ENCODE measurements at places on chromosomes 4 and X.
A peak's percentile ranks its signal among the peaks of the same experiment; 100 is the strongest.

GRCh38 chr4:41963105-41963504 is 18.5 kb upstream of the DCAF4L1 start:
- DNase-seq = peak; percentile 19

DNA sequence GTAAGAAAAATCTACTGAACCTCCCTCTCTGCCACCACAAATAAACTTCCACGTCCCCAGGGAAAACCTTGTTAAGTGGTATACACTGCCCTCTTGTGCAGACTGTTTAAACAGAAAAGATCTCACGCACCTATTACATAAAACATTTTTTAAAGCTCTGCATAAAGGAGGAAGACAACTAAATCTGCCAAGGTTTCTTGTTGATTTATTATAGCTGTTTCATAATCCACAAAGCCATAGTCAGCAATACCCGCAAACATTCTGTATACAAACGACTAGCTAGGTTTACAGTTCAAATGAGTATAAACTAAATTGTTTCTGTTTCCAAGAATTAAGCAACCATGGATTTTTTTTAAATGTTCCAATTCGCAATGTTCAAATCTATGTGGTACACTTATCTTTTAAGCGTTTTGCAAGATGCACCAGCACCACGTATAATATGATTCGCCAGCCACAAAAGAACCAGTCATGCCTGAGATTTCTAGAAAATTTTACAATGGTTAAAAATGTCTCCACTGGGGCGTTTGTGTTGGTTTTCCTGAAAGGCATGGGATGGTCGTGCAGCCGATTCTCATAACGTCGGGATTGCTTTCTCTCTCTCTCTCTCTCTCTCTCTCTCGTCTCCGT is 164.6 kb downstream of the PRKX start:
- peak; percentile 77 for DNase-seq

- no peak for DNase-seq
These were observed 161.6 kb downstream of the NPNT start for GRCh38 chr4:106056914-106057313.

- DNase-seq = no peak
These were observed 203.5 kb upstream of the ITM2A start for GRCh38 chrX:79570524-79571240.

DNA sequence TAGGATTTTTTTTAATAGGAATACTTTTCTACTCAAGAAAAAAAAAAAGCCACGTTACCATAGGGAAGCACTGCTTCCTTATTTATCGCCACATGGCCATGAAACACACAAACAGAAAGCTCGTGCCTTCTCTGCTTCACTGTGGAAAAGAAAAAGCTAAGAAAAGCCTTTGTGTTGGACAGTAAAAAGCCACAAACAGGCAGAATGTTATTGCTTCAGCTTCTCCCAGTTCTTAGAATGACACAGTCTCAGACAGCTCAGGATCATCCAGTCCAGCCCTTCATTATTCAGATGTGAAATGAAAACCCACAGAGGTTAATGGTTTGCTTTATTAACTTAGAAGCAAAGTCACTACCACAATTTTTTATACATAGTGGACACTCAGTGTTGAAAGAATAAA is 181.6 kb upstream of the NOCT start:
- DNase-seq = no peak

GRCh38 chrX:152444338-152444737 is 6.8 kb downstream of the GABRA3 start:
- no peak for DNase-seq

DNA sequence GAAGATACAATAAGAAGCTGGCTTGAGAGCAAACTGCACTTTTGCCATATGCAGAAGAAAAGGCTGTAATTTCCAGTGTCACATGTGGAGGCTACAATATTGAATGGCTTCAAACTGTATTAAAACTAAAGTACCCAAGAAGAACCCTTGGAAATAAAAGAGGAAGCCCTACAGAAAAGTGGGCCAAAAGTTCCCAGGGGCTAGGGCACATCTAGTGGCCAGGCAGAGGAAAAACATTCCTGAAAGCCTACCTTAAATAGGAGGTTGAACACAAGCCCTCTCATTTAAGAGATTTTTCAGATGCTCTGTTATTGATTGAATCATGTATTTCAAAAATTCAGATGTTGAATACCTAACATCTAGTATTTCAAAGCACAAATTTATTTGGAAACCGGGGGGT is 40.6 kb upstream of the PRDX4 start:
- no peak for DNase-seq

GRCh38 chr4:186724864-186725468 is 1.3 kb upstream of the FAT1 start:
- DNase-seq = peak; percentile 28

GRCh38 chr4:28481565-28481964 is 1620.9 kb downstream of the STIM2 start:
- DNase-seq = no peak

DNA sequence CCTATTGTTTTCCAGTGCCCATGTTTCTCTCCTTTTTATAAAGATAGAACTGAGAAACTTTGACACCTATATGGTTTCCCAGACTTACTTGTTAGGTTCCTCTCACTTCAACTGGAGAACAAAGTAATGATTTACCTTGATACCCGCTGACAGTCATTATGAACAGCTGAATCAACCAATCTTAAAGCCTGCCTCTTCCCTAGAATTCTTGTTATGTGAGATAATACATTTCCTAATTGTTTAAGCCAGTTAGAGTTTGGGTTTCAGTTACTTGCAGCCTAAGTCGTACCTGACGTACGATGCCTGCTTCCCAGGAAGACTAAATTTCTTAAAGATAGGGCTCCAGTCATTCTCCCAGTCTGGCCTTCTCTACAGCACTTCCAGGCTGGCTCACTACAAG is 97.3 kb downstream of the SHROOM4 start:
- DNase-seq = no peak

DNA sequence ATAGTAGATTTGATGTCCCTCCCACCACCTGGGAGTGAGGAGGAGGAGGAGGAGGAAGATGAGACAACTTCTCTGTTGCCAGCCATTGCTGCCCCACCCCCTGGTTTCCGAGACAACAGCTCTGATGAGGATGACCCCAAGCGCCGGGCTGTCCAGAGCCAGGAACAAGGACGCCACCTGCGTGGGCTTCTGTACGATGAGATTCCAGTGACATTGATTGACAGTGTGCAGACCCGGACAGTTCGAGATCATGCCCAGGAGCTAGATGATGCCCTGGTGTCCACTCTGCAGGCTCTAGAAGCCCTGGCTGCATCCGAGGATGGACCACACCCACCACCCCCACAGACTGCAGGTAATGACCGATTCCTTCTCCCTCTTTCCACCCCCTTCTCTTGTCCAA is 30.5 kb upstream of the PRPS1 start:
- DNase-seq = no peak

DNA sequence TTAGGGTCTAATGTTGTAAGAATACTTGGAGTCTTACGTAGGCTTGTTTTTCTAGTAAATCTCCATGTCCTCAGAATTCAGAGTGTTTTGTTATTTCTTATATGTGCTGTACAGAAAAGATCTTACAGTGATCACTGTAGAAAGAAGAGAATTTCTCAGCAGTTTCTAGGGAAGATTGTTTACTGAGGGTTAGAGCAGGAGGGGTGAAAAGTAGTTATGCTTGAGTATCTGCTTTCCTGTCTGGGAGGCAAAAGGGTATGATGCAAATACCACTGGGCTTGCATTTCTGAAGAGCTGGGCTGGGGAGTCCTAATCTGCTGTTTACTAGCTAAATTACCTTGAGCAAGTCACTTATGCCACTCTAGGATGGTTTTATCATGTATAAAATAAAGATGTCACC is 78.2 kb downstream of the BEND4 start:
- DNase-seq = no peak

- DNase-seq = peak; percentile 76
These were observed 56.9 kb upstream of the TADA2B start for GRCh38 chr4:6986072-6986780.

DNA sequence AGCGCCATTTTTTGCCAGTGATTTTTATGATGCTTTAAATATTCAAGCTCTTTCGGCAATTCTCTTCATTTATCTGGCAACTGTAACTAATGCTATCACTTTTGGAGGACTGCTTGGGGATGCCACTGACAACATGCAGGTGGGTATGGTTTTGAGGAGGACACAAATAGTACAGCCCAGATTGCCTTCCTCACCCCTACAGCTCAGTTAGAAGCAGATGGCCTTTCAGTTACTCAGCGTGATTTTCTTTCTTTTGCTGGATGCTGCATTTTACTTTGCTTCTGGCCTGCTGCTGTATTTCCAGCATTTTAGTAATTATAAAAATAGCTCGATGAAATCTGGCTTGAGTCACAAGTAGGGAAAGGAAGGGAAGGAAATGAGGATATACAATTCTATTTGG is 114.7 kb downstream of the SLC4A4 start:
- no peak for DNase-seq

DNA sequence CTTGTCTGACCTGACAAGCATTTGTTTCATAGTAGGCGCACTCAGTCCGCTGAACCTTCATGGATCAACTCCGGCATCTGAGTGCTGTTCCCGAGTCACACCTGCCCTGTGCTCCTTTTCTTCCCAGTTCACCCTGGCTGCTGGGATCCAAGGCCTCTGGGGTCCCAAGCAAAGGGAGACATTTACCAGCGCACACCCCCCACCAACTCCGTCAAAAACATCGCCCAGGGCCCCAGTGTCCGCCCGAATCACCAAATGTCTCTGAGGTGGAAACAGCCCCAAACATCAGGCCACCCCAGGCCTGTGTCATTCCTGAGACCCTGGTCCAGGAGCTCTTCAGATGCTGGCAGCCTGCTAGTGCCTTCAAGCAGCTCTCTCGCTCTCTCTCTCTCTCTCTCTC is 5.1 kb downstream of the BLOC1S4 start:
- no peak for DNase-seq

DNA sequence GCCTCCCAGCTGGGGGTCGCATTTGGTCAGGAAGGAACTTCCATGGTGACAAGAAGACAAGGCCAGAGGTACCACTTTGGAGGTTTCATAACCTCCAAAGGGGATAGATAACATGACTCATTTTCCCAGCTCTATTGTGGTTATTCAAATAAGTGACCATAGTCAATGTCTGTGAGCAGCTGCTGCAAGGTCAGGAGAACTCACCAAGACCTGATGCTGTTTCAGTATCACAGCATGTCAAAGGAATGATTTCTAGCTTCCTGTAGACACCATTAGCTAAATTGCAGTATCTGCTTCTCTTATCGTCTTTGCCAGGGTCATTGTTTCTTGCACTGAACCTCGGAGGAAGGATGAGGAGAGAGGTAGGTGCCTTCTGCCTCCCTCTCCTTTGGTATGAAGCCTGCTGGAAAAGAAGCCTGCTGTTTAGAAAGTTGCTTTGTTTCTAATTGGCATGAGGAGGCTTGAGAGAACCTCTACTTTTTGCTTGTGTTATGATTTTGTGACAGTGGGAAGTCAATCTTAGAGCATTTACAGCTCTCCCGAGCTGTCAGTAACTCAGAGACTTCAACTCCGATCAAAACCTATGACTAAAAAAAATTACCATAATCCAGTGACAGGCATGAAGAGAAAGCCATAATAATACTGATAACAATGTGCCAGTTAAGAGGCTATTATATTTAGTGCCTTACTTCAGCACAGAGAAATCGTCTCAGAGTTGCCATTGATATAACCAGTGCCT is 38.0 kb upstream of the GATB start:
- peak; percentile 75 for DNase-seq

DNA sequence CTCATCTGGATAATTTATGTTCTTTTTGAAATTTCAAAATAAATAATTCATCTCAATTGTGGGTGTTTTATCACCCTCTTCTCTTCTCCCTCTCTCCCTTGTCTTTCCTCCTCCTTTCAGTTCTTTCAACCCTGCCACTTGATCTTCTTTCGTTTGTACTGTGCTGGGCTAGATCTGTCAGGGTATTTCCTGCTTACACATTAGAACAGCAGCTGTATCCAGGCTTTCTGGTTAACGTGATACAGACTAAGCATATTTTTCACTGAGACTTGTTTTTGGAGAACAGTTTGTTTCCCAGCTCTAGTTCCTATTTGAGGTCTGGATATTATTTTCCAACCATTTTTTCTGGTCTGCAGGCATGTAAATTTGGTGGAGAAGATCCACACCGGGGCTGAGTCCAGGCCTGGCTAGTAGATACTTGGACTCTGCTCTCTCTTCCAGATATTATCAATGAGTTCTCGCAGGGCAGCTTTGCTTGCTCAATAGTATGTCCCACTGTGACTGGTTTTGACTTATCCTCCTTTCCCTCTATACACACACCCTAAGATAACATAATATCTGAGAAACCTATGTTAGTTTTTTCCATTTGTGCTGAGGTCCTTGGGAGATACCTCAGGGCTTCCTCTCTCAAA is 1310.7 kb upstream of the TENM3 start:
- DNase-seq = no peak

- peak; percentile 15 for DNase-seq
These were observed 60.1 kb downstream of the TSC22D3 start for GRCh38 chrX:107715331-107716117.

GRCh38 chr4:71011451-71011850 is 18.0 kb downstream of the DCK start:
- no peak for DNase-seq

GRCh38 chr4:89212666-89213381 is 94.8 kb downstream of the GPRIN3 start:
- peak; percentile 35 for DNase-seq

DNA sequence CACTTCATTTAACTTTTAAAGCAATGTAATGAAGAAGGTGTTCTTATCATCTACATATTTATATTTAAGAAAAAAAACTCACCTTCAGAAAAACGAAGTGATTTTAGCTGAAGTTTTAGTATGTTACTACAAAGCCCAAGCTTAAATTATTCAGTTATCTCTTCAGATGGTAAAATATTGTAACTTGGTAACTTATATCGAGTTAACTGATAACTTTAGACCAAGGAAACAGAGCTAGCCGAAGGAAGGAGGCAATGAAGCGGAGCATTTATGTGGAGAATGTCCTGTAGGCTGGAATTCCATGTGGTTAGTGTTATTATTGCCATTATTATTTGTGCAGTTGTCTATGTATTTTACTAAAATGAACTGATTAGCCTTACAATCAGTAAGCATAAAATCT is 1102.1 kb upstream of the LCORL start:
- DNase-seq = no peak

GRCh38 chr4:145132511-145133098 is 34.5 kb downstream of the ABCE1 start:
- DNase-seq = peak; percentile 10

GRCh38 chr4:146029147-146029546 is 90.5 kb upstream of the ZNF827 start:
- peak; percentile 19 for DNase-seq

- DNase-seq = no peak
These were observed 41.3 kb upstream of the TENM3 start for GRCh38 chr4:182201871-182202270.

DNA sequence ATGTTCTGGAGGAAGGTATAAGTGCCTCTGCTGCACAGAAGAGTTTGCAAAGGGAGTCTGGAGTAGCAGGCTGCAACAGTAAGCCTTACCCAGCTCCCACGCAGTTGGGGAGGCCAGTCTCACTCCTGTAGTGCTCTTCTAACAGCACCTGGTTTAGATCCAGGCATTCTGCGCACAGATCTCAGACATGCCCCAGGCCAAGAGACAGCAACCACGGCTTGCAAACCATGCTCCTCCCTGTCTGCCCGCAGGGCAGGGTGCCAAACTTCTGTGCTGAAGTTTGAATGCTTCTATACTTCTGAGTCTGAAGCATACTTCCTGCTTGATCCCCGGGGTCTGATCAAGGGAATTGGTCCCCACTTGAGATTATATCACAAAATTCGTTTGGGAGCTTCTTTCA is 106.3 kb downstream of the LINC00632 start:
- DNase-seq = peak; percentile 36
